ENCODE measurements at places on chromosomes 16 and 17.

GRCh38 chr16:26642047-26642664 lies 424.6 kb upstream of the C16orf82 start:
- DNase-seq = no peak

DNA sequence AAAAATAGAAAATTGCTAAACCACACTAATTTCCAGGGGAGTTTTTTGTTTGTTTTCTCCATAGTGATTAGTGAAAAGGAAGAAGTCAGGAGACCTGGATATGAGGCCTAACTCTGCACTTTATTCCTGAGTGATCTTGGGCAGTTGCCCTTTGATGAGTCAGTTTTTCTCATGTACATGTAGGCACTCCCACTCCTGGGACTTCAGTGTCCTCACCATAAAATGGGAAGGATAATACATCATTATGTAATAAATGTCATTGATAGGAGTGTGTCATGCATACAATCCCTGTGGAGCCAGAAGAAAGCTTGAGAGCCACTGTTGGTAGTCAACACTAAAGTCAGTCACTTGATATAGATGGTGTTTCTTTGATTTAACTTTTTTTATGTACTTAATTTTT lies 32.5 kb downstream of the WIPF2 start:
- DNase-seq = no peak

DNA sequence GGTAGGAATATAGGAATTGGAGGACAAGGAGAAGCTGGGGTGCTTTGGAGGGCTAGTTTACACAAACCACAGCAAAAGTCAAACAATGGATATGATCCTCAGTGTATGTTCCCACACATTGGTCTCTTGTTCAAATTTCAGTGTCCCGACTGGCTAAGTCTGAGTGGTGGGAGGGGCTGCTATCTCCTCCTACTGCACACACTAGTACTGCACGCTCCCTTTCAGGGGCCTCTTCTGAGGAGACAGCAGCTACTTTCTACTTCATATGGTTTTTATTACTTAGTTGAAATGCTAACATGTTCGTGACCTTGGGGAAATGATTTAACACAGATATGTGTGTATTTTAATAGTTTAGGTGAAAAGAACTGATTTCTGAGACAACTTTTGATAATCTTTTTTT lies 18.8 kb upstream of the KRT10 start:
- DNase-seq = no peak

DNA sequence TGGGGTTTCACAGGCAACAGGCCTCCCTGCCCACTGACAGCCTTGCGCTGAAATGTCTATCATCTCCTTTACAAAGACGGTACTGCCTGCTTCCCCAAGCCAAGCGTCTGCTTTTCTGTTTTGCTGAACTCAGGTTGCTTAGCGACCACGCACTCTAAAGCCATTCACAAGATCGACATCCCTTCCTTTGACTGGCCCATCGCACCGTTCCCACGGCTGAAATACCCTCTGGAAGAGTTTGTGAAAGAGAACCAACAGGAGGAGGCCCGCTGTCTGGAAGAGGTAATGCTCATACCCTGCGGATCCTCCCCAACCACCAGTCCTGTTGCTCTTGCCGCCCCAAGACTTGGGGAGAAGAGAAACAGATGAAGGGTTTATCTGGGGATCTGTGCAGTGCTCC lies 28.7 kb downstream of the TMEM186 start:
- no peak for DNase-seq
